ENCODE measurements at places on chromosomes 6 and 20.
A peak's percentile ranks its signal among the peaks of the same experiment; 100 is the strongest.

- peak; percentile 90 for DNase-seq
These were observed 62.2 kb downstream of the MYLK4 start for GRCh38 chr6:2688401-2689064.

DNA sequence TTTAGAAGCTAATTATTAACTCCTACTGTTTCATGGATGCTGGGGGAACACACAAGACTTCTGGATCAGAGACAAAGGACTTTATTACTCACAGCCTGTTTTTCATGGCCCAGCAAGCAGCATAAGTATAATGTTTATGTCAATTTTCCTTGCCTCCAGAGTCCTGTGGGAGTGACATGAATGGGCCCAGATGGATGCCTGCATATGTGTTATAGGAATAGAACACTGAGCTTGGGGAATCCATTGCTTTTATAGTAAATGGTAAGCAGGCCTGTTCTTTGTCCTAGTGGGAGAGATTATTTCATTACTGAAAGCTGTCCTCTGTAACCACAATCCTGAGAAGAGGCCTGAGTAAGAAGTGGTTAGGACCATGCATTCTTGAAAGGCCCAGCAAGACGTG, 25.6 kb downstream of the BLTP3A start:
- DNase-seq = no peak

DNA sequence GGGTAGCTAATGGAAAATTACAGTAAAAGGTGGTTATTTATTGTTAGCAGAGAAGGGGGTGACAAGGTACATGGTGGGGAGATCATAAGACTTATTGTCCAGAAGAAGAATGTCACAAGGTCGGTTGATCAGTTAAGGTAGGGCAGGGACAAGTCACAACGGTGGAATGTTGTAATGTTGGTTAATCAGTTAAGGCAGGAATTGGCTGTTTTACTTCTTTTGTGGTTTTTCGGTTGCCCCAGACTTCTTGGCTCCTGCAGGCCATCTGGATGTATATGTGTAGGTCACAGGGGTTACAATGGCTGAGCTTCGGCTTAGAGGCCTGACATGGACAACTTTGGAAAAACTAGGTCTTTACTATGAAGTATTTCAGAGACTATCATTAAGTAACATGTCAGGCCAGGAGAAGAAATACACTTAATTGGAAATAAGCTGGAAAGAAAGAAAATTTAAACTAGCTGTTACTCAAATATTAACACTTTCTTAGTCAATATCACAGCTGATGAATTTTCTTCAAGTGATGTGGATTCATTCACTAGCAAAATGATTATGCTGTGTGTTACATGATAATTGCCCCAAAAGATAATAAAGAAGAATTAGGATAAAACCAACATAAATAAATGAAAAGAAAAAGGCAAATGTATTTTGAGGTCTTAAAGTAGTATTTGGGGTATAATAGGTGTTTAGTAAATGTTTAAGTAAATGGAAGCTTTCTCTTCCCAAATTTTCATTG, 4.4 kb downstream of the AIG1 start:
- DNase-seq = no peak

GRCh38 chr20:38840053-38840893, 34.8 kb downstream of the PPP1R16B start:
- peak; percentile 7 for DNase-seq

DNA sequence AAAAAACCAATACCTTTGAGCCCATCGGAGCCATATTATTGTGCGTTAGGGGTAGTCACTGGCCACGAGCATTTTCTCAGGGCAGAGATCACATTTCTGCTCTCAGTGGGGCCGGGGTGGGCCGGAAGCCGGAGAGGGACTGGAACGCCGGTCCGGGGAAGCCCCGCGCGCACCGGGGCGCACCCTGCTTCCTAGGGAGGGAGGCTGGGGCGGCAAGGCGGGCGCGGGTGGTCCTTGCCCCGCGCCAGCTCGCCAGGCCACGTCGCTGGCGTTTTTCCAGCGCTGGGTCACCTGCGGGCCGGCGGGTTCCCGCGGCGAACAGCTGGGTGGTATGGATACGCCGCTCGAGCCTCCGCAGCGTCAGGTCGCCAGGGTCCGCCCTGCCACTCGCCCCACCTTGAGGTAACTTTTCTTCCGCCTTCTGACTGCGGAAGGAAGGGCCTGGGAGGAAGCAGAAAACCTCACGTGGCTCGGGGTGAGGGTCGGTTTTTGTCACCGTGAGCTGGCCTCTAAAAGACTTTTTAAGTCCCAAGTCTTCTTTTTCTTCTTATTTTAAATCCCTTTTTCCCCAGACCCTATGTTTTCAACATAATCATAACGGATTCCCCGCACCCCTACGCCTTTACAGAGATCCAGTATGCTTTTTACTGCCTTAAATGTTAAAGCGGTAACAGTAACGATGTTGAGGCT, 2.7 kb upstream of the EEF1A1 start:
- peak; percentile 46 for DNase-seq

DNA sequence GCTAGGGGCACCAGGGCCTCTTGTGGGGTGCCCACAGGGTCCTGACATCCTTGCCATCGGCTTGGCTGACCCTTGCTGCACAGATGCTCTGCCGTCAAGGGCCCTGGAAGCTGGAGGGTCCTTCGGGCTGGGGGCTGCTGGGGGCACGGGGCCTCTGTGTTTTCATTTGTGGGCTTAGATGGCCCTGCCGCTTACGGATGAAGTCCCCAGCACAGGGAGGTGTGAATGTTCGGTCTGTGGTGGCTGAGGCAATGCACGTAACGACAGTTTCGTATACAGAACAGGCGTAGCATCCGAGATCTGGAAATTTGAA, 14.5 kb downstream of the SS18L1 start:
- DNase-seq = no peak

DNA sequence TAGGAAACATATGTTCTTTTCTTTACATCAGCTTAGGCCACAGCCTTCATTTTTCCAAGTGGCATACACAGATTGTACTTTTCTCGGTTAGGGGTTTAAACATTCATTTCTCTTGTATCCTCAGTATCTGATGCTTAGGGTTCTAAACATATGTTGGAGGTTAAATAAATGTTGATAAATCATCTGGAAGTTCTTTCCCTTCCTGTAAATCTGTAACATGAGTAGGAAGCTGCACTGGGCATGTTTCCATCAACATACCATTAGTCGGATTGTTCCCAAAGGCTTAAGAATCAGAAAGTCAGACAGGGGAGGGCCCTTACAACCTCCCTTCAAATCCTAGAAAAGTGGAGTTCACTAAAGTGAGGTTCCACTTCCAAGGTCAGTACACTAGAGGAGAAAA, 54.8 kb upstream of the BCLAF1 start:
- peak; percentile 89 for DNase-seq

GRCh38 chr6:15906420-15907016, 222.4 kb upstream of the MYLIP start:
- no peak for DNase-seq

DNA sequence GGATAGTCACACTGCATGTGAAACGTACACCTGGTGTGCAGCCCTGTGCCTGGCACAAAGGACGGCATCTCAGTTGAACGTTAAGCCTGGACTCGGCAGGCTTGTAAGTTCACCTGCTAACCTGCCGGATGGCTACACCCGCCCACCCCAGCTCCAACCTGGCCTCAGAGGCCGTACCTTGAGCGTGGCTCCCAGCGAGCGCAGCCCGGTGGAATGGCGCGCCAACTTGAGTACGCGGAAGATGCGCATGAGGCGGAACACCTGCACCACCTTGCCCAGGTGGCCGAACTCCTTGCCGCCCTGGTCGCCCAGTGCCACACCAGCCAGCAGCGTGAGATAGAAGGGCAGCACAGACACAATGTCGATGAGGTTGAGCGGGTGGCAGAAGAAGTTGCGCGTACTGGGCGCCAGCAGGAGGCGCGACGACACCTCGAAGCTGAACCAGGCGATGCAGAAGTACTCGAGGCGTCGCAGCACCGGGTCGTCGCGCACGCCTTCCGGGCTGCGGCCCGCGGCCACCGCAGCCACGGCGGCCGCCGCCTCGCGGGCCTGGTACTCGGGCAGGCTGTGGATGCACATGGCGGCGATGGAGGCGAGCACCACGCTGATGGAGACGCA, 3.3 kb downstream of the KCNS1 start:
- DNase-seq = peak; percentile 52

DNA sequence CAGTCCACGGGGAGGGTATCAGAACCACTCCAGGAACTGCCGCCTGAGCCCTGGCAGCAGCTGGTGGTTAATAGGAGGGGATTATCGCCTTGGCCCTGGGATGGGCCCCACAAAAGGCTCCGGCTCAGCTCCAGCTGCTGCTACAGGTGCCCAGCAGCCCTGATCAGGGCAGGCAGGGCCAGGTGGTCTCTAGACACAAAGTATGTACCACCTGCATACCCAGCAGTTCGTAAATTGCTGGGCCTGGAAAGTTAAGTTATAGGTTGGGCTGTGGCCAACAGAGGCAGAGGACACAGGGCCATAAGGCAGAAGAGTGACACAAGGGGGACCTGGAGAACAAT, 35.1 kb downstream of the RRBP1 start:
- no peak for DNase-seq

DNA sequence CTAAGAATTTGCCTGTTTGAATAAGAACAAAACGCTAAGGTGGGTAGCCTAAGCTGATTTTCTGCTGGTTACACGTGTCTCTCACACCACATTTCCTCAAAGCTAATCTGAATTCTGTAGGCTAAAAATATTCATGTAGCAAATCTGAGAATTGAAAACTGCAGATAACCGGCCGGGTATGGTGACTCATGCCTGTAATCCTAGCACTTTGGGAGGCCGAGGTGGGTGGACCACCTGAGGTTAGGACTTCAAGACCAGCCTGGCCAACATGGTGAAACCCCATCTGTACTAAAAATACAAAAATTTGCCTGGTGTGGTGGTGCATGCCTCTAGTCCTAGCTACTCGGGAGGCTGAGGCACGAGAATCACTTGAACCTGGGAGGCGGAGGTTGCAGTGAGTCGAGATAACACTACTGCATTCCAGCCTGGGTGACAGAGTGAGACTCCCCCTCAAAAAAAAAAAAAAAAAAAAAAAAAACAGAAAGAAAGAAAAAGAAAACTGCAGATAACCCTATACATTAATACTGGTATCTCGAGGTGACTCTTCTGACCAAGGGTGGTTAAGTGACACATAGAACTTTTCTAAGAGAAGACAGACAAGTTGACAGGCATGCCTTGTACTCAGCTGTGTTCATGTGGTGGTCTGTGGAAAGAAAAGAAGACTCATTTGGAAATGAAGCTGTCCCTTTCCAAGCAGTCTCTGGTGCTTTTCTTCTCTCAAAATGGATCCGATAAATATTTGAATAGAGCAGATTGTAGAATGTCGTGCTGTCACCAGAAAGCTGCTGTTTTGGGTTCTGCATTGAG, 24.7 kb upstream of the ASXL1 start:
- DNase-seq = no peak

DNA sequence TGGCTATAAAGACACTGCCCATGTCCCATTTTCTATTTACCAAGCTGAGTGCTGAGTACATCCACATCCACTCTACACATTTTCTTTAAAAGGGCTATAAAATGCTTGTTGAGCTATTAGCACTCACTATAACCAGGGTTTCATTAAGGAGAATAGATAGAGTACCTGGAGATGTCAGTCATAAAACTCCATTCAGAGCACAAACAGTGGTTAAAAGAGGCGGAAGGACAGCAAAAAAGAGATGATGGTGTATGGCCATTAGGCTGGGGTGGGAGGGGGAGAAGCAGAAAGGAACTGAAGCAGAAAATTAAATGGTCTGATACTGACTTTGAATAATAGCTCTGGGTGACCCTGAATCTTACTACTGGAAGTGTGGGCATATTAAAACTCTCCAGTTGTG, 609.9 kb upstream of the MAP3K7 start:
- DNase-seq = no peak

DNA sequence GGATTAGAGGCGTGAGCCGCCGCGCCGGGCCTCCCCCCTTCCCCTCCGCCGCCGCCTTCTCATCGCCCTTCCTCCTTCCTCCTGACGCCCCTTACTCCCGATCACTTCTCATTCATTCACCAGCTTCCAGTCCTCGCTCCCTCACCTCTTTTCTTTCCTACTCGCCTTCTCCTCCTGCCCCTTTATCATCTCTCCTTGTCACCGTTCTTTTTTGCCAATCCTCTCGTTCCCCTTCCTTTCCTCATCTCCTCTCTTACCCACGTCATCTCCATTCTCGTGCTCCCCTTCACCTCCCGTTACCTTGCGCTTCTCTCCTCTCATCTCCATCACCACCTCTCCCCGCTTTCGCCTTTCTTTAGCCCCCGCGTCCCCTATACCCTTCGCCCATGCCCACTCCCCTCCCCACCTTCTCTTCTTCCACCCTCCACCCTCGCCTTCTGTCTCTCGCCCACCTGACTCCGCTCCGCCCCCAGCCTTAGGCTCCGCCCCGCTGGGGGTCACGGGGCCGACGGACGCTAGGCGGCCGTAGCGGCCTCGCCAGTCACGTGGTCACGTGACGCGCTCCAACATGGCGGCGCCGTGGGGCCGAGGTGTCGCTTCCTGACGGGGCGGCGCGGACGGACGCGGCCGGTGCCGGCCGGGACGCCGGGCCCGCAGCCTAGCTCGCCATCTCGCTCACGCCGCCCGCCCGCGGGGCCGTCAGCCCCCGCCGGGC, at the start of gene ARFGEF2:
Gene ARFGEF2, plus strand, starts transcription at position 544 of the 715 bp plus-strand sequence. CDS start 179 bp downstream, outside the sequence.
- DNase-seq = peak; percentile 84

DNA sequence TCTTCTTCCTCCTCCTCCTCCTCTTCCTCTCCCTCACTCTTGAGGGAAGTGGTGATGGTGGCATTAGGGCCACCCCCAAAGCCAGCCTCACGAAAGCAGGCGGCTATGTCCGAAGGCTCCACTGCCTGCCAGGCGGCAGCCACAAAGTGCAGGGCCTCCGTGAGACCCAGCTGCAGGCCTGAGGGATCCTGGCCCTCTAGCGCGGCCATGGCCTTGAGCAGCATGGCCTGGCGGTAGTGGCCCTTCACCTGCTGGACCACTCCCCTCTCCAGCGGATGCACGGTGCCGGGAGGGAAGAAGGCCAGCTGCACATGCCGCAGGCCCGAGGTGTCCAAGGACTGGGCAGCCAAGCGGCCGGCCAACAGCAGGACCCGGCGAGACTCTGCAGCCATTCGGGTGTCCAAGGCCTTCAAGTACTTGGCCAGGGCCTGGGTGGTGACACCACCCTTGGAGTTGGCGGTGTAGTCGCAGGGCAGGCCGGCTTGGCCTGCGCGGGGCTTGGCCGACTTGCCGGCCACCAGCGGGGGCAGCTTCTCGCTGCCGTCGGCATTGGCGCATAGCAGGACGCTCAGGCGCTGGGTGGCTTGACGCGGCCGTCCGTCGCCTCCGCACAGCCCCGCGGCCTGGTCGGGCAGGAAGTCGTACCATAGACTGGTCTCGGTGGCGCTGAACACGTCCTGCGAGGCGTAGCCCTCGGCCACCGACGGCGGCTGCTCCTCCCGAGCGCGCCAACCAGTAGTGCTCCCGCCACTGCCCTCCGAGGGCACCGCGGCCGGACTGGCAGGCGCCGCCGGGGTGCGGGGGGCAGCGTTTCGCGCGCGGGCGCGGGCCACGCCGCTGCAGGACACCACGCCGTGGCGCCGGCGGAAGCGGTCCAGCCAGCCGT, 1.1 kb downstream of the CENPB start:
- no peak for DNase-seq

Data from fibroblast of mammary gland (primary cell).